Caco-2 (cell line): ENCODE measurements at places on chromosomes 5 and 9. TPM values are rescaled to one million over a fixed set of nuclear protein-coding genes. Genes with fewer than 3 reads are reported as not detected.

DNA sequence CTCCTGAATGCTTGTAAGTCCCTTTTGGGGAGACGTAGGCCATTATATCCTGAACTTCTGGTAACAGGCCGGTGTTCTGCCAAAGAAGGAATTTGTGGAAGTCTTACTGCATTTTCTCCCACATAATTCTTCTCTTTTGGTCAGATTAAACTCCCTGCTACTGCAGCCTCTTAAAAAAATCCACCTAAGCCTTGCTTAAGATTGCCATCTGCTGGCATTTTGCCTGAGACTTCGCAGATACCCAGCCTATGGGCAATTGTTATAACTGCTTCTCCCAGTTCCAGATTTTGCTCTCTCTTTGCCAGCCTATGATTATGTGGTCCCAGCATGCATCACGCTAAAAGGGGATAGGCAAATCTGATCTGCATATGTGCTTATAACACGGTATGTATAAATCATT is 391.6 kb upstream of the CHD1 start:
- no peaks in the 10 kb centered on the region for H3K27me3 ChIP-seq
- H3K36me3 ChIP-seq, result no peaks in the 10 kb centered on the region
- H3K27ac ChIP-seq, result no peak overlapping the region
- H3K4me1 ChIP-seq, result no peaks in the 10 kb centered on the region
- no peak overlapping the region for H3K4me3 ChIP-seq

DNA sequence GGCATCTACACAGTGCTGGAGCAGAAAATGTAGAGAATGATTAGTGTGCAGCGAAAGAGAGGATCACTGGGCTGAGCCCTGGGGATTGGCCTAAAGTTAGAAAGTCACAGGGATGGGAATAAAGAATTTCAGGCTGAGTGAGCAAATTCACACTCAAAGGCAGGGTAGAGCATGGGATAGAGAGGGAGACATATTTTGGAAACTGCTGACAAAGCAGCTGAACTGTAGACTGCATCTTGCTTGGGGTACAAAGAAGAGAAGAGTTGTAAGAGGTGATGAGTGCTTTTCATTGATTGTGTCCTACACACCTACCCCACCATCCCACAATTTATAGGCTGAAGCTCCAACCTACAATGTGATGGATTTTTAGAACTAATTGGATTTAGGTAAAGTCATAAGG is 677.8 kb downstream of the TAF11L14 start:
- no peaks in the 10 kb centered on the region for H3K4me1 ChIP-seq
- H3K36me3 ChIP-seq, result no peaks in the 10 kb centered on the region
- no peaks in the 10 kb centered on the region for H3K27me3 ChIP-seq
- H3K4me3 ChIP-seq, result no peak overlapping the region
- DNase-seq, result no peak
- no peak overlapping the region for H3K27ac ChIP-seq

GRCh38 chr9:3804103-3804502 is 278.3 kb upstream of the RFX3 start:
- H3K27me3 ChIP-seq, result no peaks in the 10 kb centered on the region
- no peak overlapping the region for H3K4me3 ChIP-seq
- no peak for DNase-seq
- no peaks in the 10 kb centered on the region for H3K4me1 ChIP-seq

GRCh38 chr5:147704544-147704943 is 78.0 kb downstream of the JAKMIP2 start:
- H3K27ac ChIP-seq, result no peak overlapping the region
- no peaks in the 10 kb centered on the region for H3K4me1 ChIP-seq
- H3K4me3 ChIP-seq, result no peak overlapping the region
- no peak for DNase-seq
- no peaks in the 10 kb centered on the region for H3K27me3 ChIP-seq

- no peak overlapping the region for H3K27ac ChIP-seq
- peaks cover 2% of the 10 kb centered on the region for H3K27me3 ChIP-seq
- no peak overlapping the region for H3K4me3 ChIP-seq
- no peak for DNase-seq
- no peaks in the 10 kb centered on the region for H3K4me1 ChIP-seq
These were observed 468.5 kb downstream of the TMEM232 start for GRCh38 chr5:110257971-110258370.

- H3K4me1 ChIP-seq, result no peaks in the 10 kb centered on the region
- DNase-seq, result peak; percentile 32
- H3K27me3 ChIP-seq, result no peaks in the 10 kb centered on the region
- peak overlapping the region; percentile 49 for H3K27ac ChIP-seq
- no peaks in the 10 kb centered on the region; the same call in 1 of the 2 replicates for H3K36me3 ChIP-seq
- H3K4me3 ChIP-seq, result no peak overlapping the region
These were observed 5.1 kb upstream of the AHRR start for GRCh38 chr5:316210-317085.

DNA sequence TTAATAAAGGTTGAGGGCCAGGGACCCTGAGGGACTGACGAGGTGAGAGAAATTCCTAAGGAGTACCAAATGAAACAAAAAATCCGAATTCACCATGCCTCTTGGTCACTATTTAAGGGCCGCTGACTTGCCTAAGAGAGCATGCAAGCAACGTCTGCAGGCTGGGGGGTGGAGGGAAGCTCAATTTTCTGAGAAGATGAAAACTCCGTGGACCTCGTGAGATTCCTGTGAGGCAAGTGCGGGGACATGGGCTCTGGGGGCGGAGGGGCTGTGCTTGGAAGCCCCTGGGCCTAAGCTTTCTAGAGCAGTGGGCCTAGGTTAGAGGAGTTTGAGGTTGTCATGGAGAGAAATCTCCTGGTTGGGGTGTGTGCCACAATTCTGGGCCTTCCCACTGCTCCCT is 27.5 kb downstream of the NTRK2 start:
- no peaks in the 10 kb centered on the region for H3K27me3 ChIP-seq
- DNase-seq, result no peak
- no peaks in the 10 kb centered on the region for H3K4me1 ChIP-seq
- no peak overlapping the region for H3K4me3 ChIP-seq
- H3K36me3 ChIP-seq, result no peaks in the 10 kb centered on the region

GRCh38 chr5:96829297-96829696 is 21.6 kb upstream of the ERAP1 start:
- no peaks in the 10 kb centered on the region for H3K36me3 ChIP-seq
- H3K27ac ChIP-seq, result no peak overlapping the region
- peaks cover 1% of the 10 kb centered on the region; the same call in 1 of the 2 replicates for H3K4me1 ChIP-seq
- no peak for DNase-seq

GRCh38 chr5:142864290-142865260 is 94.4 kb downstream of the ARHGAP26 start:
- H3K36me3 ChIP-seq, result no peaks in the 10 kb centered on the region
- no peak overlapping the region for H3K4me3 ChIP-seq
- DNase-seq, result peak; percentile 30
- peaks cover 50% of the 10 kb centered on the region for H3K4me1 ChIP-seq

Gene ELAVL2
- 0.18 and 0.21 TPM in 2 replicates for total RNA-seq

Gene CLIC3
- total RNA-seq, result 4.5 and 4.7 TPM in 2 replicates

Gene NMUR2
- total RNA-seq, result 0.57 and 1.00 TPM in 2 replicates
